ENCODE measurements at places on chromosomes 7 and 10.

- no peak for DNase-seq
Measured at GRCh38 chr7:22909917-22910316, 87.3 kb upstream of the TOMM7 start.

DNA sequence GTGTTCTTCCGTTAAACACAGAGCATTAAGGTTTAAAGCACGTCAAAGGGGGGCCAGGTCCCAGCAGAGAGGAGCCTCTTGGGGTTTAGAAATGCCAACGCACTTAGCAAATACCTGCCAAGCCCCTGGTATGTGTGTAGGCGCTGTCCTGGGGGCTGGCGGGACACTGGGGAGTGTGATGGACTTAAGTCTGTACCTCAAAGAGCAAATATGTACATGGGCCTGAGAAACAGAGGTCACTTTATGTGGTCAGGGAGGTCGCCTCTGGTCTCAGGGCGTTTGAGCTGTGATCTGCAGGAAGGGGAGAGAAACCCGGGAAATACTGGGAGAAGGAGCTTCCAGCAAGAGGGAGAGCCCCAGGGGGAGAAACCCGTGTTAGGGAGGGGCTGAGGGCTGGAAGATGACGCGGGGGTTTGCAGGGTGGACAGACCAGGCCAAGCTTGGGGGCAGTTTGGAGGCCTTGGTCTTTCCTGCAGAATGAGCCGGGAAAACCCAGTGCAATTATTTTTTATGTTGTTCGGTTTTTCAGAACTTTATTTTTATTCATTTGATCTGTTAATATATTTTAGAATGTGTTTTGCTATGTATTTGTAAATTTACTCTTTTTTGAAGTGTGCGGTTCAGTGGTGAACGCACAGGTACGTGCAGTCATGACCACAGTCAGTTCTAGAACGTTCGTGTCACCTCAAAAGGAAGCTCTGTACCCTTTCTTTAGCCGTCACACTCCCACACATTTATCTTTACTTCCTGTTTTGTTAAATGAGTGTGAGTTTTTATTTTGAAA is 441.4 kb upstream of the FOXK1 start:
- DNase-seq, result no peak

- no peak for DNase-seq
Measured at GRCh38 chr7:30642789-30643188, 39.5 kb downstream of the CRHR2 start.

GRCh38 chr10:60739558-60739957 is 38.7 kb upstream of the CDK1 start:
- DNase-seq, result no peak

- DNase-seq, result no peak
Measured at GRCh38 chr10:18414061-18414460, 237.3 kb downstream of the NSUN6 start.

DNA sequence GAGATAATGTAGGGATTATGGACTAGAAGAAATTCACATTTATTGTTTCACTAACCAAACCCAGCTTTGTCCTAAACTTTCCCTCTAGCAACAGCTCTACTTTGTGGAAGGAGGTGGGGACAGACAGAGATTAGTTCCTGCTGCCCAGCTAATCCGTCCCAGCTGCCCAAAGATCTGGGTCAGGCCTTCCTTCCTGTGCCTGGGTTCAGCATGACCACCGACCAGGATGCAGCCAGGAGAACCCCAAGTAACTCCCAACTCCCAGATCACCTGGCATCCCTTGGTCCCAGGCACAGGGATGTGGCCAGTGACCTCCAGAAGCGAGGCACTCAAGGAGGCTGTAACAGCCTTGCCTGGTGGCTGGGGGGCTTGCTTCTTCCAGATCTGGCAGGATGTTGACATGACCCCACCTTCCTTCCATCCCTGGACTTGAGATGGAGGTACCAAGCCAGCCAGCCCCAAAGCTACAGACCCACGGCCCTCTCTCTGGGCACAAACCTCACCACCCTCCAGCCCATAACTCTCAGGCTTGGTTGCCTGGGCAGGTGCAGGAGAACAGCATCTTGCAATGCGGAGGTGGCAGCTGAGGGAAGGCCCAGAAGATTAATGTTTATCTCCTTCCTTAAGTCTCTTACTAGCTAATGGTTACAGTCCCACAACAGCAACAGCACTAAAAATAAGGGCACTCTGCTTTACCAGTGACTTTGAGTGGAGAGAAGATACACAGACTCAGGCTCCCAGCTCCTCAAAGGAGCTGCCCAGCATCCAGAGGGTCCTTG is 11.1 kb downstream of the CAMK2G start:
- no peak for DNase-seq

DNA sequence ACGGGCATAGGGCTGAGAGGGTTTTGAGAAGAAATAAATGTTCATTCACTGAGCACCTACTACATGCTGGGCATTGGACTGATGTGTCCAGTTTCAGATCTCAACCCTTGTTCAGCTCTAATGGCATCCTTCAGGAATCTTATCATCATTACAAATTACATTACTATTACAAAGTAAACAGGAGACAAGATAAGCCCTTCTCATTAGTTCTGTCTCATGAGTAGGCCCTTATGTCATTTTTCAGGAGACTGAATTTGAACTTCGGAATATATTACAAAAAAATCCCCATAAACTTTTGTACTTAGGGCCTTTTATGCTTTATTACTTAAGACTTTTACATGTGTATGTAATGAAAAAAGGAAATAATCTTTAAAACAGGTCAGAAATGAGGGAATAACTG is 289.7 kb downstream of the BAMBI start:
- DNase-seq, result no peak

DNA sequence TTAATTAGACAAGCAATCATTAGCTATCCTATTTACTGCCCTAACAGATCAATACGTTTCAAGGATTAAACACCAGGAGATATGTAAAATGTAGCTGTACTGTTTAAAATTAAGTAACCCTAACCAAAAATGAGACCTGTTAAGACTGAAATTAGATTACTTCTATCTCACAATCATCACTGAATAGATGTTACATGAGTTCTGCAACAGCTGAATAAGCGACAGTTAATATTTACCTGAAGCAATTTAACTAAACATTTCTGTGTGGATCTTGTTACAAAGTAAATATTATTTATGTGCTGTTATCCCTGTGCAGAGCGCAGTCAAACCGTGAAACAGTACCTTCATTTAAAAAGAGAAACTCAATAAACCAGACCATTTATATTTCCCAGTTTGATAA is 122.5 kb downstream of the RELN start:
- DNase-seq, result no peak

DNA sequence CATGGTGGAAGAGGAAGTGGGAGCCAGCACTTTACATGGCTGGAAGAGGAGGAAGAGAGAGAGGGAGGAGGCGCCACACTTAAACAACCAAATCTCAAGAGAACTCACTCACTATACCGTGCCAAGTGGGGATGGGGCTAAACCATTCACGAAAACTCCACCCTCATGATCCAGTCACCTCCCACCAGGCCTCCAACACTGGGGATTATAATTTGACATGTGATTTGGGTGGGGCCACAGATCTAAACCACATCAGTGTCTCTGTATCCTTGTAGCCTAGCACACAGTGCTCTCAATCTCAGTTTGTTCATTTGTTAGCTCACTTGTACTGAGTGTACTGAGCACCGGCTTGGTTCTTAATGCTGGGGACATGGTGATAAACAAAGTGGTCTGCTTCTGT is 228.3 kb downstream of the BUB3 start:
- DNase-seq, result no peak

DNA sequence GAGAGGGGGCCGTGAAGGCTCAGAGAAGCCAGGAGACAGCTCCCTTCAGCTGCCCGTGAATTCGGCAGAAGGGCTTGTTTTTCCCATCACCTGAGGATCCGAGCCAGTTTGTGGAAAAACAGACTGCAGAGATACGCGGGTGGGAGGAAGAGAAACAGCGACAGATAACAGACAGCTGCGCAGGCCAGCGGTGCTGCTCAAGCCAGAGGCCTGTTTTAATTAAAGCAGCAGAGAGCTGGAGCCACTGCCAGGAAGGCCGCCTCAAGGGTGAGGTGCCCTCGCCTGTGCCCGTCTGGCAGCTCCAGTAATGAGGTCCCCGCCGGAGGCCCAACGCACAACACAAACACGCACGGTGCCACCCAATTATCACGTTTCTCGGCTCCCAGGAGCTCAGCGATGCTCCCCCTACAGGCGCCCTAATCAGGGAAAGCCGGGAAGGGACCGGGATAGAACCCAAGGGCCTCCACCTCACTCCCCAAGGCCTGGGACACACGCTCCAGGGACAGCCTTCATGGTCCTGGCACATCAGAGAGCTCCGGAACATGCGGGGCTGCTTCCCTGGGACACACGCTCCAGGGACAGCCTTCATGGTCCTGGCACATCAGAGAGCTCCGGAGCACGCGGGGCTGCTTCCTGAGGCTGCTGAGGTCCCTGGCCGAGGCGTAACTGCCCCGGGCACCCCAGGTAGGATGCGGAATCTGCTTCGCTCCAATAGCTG is 60.6 kb upstream of the DNAAF5 start:
- DNase-seq, result no peak

DNA sequence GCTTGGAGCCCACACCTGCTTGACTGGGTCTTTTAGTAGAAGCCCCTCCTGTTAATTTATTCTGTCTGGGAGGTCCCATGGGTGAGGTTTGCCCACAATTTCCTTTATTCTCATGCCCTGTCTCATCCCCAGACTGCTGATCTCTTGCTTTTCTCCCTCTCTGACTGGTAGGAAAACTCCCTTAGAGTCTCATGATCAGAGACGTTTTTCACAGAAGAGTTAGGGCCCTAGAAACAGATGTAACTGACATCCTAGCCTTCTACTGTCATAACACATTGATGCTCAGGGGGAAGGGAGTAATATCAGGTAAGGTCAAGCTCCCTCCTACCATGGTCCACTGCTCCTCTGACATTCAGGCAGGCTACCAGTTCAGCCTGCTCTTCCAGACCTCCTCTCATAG is 43.7 kb upstream of the WASL start:
- no peak for DNase-seq

- DNase-seq, result no peak
Measured at GRCh38 chr10:60105295-60105695, 198.9 kb upstream of the CCDC6 start.

DNA sequence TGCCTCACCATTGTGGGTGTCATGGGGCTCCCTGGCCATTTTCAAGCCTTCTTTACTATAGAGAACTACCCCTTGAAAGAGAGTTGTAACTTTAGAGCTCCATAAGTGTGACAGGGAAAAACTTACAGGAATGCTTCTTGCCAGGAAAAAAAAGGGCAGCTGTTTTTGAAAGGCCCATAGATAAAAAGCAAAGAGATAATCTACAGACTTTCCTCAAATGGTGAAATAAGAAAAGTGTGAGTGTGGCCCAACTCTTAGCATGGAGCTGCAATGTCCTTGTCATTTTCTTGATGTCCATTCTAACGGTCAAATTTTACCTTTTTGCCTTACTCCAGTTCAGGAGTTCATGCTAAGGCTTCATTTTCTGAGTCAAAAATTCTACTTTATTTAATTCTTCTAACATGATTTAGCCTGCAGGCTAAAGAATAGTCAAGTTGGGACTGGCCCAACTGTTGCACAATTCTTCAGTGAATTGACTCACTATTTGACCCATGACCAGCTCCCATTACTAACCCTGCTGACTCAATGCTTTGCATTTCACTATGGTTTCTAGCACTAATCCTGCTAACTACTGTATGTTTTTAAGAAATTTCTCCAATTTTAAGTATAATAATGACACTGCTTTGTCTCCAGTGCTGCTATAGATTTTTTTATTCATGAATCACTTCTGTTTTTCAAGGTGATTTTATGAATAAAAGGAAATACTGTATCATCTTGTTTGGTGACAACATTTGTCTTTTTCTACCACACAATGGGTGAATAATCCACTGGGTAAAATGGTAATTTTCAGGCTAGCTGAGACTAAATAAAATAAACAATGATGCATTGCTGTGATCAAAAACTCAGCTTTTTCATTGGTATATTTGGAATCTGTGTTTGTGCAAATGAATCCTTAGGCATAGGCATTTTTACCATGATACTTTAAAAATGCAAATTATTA is 41.4 kb upstream of the SGCE start:
- DNase-seq, result no peak

DNA sequence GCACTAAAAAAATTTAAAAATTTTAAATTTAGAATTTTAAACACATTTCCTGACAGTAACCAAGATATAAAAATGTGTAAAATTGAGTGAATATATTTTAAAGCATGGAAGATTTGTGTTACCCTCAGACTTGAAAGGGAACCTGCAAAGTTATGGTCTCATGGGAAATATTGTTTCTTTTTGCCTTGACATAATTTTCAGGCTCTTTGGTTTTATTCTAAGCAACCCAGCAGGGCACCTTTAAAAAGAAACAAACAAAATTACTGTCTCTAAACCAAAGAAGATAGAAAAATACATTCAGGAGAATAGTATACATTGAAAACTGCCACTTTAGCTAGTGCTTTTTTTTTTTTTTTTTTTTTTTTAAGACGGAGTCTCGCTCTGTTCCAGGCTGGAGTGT is 87.5 kb downstream of the ADK start:
- no peak for DNase-seq

GRCh38 chr7:5469375-5470166 is 45.9 kb upstream of the TNRC18 start:
- DNase-seq, result no peak

GRCh38 chr7:76318488-76319353 is 16.2 kb downstream of the HSPB1 start:
- DNase-seq, result peak; percentile 29

- no peak for DNase-seq
Measured at GRCh38 chr7:128259131-128260061, 18.3 kb downstream of the LEP start.

- DNase-seq, result no peak
Measured at GRCh38 chr10:27413831-27414348, 90.2 kb upstream of the RAB18 start.

- no peak for DNase-seq
Measured at GRCh38 chr10:6383096-6383812, 180.5 kb downstream of the PFKFB3 start.

GRCh38 chr7:28921822-28922221 is 36.3 kb downstream of the TRIL start:
- DNase-seq, result no peak

- no peak for DNase-seq
Measured at GRCh38 chr7:50393076-50393475, 57.1 kb downstream of the FIGNL1 start.

DNA sequence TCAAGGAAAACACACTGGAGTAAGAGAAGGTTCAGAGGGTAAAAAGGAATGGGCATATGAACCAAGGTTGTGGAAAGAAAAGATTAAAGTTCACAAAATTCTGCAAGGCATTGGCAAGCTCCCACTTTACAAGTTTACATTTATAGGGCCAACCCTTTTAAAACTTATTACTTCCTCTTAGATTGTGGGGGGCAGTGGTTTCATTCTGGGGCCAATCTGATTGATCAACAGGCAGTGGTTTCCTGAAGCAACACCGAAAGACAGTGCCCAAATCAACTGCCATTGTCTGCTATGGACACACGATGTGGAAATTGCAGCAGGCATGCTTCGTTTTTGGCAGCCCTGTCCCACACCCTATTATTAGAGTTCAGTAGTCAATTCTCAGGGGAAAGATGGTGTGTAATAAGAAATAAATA is 154.0 kb downstream of the SGMS1 start:
- no peak for DNase-seq

- DNase-seq, result no peak
Measured at GRCh38 chr10:121781101-121781500, 146.7 kb downstream of the ATE1 start.

GRCh38 chr10:77114181-77114821 is 523.3 kb downstream of the KCNMA1 start:
- DNase-seq, result no peak
